AG20443 (cell line): ENCODE measurements at places on chromosomes 12 and 14.

GRCh38 chr12:103808239-103808880, 32.7 kb downstream of the NT5DC3 start:
- no peak for DNase-seq

DNA sequence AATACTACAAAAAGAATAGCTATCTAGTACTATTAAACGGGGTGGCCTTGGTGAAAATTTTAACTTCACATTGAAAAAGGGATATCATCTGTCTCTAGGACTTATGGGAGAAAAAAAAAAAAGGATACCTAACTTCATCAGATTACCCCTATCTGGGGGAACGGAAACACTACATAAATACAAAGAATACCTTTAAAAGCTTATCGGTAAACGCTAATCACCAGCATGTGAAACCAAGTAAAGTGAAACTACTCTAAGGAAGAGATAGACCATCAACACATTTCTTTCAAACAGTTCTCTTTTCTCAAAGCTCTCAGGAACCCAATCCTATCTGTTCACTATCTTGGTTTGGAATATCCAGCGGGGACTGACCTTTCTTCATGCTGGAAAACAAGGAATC, 3.5 kb downstream of the KICS2 start:
- no peak for DNase-seq

DNA sequence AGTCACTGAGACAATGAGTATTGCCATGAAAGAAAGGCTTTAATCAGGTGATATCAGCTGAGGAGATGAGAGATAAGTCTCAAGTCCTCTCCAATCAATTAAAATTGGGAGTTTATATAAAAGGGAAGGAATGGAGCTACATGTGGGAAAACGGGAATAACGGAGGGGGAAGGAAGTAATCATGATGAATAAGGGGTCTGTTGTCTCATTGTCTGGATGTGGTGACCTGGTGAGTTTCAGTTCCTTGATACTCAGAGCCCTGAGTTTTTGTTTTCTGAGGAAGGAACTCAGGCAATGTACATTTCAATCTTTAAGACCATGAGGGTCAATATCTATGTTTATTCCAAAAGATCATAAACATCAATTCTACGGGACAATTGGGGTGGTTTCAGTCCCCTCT, 198.8 kb downstream of the KITLG start:
- DNase-seq = no peak

- DNase-seq = no peak
These were observed 3.3 kb upstream of the DCAF5 start for GRCh38 chr14:69156224-69156623.

- DNase-seq = peak; percentile 36
These were observed 201.7 kb downstream of the EXOC5 start for GRCh38 chr14:57066887-57067513.

DNA sequence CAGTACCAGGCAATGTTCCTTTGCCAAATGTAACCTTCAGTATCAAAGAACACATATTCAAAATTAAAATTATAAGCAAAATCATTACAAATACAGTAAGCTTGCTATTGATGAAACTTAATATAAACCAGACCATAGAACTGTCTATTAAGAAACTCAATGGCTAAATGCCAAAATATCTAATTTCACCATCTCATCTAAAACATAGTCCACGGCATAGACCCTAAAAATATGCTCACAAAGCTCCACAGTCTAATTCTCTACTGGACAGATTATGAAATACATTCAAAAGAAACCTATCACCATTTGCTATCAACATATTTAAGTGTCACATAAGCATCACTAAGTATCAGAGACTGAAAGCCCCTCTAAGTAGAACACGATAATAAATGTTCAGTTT, 25.2 kb downstream of the DUSP16 start:
- DNase-seq = no peak

DNA sequence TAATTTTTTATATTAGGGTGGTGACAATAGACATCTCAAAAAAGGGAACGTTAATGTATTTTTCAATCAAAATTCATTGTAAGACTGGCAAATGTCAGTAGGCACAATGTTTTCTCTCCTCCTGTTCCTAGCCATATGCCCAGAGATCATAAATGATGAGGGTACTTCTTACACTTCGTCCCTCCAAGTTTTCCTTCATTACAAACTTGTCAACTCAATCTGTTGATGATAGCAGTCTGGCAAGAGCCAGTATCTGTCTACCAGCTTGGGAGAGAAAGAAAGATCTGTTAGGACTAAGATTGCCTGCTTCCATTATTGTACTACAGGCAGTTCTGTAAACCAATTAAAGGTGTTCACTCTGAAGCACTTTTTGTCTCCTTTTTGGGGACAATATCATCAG, 130.9 kb upstream of the DAAM1 start:
- no peak for DNase-seq

DNA sequence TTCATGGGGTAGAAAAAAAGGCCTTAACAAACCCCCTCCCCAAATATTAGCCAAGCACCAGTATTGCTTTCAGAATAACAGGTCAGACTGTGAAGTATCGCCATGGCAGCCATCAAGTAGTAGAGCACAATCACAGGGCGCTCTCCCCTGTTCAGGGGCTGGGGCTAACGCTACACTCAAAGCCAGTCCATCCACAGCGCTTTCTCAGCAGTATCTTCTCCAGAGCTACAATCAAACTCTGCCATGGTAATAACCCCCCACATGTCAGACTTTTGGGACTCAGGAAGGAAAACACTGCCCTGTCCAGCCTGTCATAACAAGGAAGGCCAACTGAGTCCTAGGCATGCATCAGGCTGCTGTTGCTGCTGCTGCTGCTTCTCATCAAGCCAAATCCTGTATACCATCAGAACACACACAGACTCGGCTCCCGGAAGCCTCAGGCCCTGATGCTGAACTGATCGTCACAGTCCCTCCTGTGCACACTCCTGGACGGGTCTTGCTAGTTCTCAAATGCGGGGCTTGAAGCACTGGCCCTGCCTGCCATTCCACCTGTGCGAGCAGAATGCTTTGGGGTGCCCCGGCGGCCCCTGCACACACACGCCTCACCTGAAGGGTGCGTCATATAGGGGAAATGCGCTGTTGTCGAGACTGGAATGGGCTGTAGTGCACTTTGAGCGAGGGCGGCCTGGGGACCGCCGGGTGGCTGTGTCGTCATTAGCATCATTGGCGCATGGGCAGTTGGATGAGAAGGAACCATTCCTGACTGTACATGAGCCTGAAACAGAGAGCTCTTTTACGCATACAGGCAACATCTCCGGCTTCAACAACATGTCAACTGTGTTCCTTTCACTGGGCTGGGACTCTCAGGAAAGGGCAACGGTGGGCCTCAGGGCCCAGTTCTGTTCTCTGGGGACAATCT, 47.6 kb downstream of the SH2B3 start:
- DNase-seq = no peak

DNA sequence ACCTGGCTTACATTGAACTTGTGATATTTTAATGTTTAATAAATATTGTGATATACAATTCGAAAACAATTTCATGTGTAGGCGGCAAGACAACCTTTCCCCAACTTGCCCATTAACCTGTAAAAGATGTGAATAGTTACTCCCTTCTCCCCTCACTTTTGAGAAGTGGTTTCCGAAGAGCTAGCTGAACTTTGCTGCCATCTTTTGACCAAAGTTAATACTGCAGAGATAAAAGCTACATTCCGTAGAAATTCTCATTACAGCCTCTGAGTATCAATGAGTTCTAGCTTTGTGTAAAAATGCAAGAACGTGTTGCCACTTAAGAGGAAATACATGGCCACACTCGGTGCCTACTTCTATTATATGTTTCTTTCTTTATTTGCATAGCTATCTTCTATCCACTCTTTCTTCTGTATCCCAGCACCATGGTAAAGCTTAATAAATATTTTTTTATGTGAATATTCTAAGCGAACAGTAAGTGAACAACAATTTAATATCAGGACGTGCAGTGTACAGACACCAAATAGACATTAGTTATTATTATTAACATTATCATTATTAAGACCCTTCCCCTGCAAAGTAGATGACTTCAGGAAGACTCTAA, 105.1 kb upstream of the TMEM260 start:
- peak; percentile 45 for DNase-seq

- DNase-seq = peak; percentile 25
These were observed 49.9 kb upstream of the FOXN3 start for GRCh38 chr14:89466944-89467343.

DNA sequence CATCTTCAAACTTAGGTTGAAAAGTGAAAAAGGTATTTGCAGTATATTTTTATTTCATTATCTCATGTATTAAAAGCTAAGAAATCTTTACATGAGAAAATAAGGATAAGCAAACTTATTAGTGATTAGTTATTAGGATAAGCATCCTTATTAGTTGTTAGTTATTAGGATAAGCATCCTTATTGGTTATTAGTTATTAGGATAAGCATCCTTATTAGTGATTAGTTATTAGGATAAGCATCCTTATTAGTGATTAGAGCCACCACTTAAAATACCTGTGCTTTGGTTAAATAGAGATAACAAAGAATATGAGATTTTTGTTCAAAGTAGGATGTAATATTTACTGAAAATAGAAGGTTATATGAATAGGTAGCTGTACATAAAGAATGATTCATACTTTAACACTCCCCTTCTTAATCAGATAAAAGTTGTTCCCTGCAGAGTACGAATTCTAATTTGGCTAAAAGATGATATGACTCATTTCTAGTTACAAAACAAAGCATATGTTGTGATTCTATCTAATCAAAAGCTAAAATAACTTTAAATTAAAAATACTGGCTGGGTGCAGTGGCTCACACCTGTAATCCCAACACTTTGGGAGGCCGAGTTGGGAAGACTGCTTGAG, 56.4 kb downstream of the KDM5A start:
- no peak for DNase-seq

- DNase-seq = no peak
These were observed 868.8 kb upstream of the TMEM132C start for GRCh38 chr12:127398016-127398710.

DNA sequence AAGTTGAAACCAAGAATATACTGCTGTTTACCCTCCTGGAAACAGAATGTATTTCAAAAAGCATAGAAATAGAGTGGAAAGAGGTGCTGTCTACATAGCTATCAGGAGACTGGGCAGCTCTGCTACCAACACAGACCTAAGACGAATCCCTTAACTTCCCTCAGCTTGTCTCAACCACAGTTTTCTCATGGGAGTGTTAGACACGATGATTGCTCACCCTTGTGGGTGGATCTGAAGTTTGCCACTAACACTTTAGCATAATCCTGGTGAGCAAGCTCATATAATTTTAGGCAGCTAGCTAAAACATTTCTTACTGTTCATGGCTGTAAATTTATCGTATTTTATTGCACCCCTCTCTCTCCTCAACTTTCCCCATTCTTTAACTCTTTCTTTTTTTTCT, 38.5 kb downstream of the C12orf75 start:
- DNase-seq = peak; percentile 73

DNA sequence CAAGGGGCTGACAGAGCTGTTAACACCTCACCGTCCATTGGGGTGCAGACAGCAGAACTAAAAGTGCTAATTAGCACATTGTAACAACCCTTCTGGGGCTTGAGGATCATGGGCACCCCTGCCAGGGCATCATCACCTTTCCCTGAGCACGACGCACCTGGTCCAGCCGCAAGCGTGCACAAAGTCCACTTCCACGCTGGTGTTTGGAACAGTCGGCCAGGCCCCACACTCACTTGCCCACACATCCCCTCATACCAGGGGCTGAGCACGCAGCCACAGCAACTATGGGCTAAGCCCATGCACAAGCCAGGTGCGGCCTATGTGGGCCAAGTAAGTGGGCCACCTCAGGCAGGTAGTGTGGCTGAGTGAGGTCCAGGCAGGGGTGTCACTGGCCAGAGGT, 148.7 kb downstream of the CCDC59 start:
- DNase-seq = no peak

DNA sequence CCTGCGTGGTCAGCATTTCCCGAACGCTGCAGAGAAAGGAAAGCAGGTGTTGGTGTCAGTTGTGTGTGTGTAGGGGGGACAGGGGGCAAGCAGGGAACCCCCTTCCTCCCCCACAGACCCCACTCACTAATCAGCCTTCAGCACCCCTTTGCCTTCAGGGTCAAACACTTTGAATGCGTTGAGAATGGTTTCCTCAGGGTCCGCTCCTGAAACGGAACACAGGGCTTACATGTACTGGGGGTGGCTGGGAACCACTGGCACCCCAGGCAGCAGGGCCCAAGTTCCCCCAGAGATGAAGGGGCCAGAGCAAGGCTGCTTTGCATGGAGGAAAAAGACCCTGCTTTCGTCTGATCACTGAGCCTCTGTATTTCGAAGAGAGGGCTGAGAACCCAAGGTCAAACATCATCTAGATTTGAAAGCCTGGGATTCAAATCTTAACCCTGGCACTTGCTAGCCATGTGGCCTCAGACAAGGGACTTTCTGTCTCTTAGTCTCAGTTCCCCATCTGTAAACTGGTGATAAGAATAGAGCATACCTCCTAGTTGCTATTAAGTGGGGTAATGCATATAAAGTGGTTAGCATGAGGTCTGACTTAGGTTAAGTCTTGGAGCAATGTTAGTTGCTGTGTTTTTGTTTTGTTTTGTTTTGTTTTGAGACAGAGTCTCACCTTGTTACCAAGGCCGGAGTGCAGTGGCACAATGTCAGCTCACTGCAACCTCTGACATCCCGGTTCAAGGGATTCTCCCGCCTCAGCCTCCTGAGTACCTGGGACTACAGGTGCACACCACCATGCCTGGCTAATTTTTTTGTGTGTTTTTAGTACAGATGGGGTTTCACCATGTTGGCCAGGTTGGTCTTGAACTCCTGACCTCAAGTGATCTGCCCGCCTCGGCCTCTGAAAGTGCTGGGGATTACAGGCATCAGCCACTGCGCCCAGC, 7.0 kb downstream of the MYL2 start:
- DNase-seq = no peak

DNA sequence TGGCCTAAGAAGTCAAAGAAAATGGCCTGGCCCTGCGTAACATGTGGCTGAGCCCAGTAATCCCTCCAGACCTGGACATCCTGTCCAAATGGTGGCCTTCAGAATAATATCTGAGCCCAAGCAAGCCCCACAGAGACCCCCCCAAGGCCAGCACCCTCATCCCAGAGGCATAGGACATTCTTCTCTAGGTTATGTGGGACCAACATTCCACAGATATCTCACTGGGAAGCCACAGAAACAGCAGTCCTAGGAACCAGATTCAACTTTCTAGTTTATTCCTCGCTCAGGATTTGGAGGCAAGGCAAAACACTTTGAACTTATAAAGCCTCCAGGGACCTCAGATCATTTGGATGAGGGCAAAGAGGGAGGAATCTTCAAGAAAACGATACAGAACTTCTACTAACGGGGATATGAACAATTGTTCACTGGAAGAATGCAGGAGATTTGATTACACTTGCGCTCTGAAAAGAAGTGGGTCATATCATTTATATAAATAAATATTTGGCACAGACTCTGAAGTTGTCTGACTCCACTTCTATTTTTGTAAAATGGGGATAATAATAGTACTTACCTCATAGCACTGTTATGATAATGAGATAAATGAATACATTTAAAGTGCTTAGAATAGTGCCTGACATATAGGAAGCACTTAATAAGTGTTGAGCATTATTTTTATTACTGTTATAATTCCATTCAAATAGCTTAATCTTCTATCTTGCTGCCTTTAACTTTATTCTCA, 171.5 kb downstream of the NUAK1 start:
- DNase-seq = no peak

- DNase-seq = peak; percentile 50
These were observed 10.4 kb upstream of the NOPCHAP1 start for GRCh38 chr12:104975587-104976343.

- DNase-seq = peak; percentile 73
These were observed 42.1 kb downstream of the GPR68 start for GRCh38 chr14:91202234-91202974.
